Kidney tubule cell (primary cell): ENCODE measurements at places on chromosomes 2 and 18.
A peak's percentile ranks its signal among the peaks of the same experiment; 100 is the strongest.

- DNase-seq, result no peak
Measured at GRCh38 chr2:98883780-98884211, 52.2 kb downstream of the CRACDL start.

DNA sequence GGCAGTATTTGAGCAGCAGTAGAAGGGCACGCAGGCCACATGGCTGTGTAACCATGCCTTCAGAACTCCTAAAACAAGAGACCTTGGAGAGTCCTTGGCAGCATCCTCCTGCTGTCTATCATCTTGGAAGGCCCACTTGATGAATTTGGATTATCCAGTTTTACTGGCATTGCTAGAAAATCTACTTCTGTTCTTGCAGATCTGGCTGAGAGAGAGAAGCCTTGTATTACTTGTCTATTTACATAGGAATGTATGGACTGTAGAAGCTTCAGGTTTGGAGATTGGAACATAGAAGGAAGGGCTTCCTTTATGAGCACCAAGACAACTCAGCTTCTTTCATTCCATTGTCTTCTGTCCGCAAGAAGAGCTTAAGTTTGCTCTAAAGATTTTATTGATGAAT lies 16.1 kb upstream of the GPBAR1 start:
- no peak for DNase-seq

DNA sequence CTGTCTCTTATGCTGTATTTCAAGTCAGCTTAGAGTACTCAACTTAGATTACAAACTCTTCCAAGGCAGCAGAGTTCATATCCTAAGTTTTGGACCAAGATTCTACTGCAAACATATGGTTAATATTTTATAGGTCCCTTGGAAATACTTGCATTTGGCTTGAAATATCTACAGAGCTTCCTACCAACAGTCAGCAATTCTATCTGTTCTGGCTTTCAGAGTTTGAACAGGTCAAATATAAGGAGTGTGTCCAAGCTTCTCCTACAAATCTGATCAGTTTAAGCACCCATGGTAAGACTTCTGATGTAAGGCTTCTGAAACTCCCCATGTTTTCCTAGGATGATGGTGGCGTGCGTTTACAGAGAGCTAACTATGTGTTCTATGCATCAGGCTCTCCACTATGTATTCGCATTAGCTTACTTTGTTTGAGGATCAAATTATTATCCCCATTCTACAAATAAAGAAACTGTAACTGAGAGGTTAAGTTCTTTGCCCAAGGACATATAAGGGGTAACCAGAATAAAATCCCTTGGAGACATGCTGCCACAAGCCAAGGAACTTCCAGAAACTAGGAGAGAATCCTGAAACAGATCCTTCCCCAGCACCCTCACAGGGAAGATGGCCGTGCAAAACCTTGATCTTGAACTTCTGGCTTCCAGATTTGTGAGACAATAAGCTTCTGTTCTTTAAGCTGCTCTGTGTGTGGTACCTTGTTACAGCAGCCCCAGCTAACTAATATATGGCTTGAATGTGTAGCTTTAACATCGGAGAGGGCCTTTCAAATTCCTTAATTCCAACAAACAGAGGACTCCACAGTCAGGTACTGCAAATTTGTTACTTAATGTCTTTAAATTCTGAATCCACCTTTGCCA lies 55.1 kb downstream of the ATP8B1 start:
- no peak for DNase-seq

- DNase-seq, result no peak
Measured at GRCh38 chr2:95037384-95037839, 11.9 kb downstream of the MAL start.

DNA sequence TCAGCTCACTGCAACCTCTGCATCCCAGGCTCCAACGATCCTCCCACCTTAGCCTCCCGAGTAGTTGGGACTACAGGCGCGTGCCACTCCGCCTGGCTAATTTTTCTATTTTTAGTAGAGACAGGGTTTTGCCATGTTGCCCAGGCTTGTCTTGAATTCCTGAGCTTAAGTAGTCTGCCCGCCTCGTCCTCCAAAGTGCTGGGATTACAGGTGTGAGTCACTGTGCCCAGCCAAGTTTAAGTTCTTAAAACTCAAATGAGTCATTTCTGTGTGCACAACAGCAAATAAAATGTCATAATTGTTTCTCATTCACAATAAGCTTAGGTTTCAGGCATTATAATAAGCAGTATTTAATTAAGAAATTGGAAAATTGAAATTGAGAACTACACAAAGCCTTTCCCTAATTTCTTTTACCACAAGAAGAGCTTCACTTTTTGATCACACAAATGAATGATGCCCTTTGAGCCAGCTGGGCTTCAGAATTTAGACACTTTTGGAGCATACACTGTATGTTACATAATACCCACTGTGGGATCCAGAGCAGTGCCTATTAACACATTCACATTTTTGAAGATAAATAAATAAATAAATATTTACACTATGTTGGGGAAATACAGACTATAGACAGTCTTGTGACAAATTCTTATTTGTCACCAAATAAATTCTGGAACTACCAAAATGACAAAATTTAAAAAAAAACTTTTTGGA lies 8.6 kb upstream of the ME2 start:
- DNase-seq, result peak; percentile 93

- DNase-seq, result no peak
Measured at GRCh38 chr2:80288576-80288975, 16.0 kb downstream of the LRRTM1 start.

GRCh38 chr18:47323158-47323557 lies 71.7 kb upstream of the SKOR2 start:
- DNase-seq, result peak; percentile 68

DNA sequence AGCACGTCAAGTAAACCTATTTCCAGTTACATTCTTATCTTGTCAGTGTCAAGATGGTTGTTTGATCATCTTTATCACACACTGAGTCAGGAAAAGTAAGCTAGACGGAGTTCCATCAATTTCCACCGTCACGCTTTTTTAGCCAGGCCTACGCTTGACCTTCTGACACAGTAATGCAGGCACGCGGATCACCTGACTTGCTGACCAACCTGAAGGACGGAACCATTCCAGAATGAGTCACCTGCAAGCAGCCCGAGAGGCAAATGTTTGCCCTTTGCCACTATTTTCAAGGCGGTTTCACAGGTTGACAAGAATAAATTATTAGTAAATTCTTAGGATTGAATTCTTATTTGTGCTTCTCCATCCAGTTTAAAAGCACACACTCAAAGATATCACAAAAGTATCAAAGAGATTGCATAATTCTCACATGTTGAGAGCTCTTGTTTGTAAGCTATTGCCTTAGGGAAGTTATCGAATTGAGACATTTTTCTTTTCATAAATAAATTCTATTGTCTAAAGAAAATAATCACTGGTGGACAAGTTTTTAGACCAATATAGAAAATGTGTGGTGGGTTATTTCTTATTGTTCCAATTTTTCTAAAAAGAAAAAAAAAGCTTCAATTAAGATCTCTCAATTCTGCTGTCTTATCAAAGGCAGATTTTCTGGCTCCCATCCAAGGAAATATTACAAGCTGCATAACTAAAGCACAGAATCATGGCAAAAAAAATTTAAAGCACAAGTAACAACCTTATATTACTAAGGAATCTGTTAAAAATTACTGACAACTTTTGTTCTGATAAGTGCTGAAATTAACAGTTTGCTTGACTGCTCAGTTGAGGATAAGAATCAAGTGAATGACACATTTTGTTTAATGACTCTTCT lies 31.9 kb downstream of the UXS1 start:
- DNase-seq, result peak; percentile 96

GRCh38 chr2:227576110-227576509 lies 22.6 kb upstream of the SCYGR2 start:
- peak; percentile 12 for DNase-seq

- peak; percentile 30 for DNase-seq
Measured at GRCh38 chr18:12839526-12840196, 44.4 kb downstream of the PTPN2 start.

- no peak for DNase-seq
Measured at GRCh38 chr2:8197101-8197500, 484.8 kb upstream of the ID2 start.

DNA sequence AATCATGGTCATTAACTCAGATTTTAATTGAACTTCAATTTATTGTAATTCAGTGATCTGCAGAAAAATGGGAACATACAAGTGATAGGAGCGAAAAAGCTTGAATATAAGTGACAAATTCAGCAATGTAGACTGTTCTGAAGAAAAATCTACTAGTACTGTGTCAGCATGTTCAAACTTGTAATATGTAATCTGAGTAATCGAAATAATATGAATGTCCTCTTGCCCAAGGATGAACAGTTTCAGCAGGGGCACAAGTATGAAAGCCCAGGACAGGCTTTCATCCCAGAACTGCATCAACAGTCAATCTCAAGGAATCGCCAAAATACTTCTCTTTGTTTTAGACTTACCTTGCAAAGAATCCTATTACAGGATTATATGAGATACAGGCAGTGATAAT lies 1110.5 kb downstream of the LRP1B start:
- DNase-seq, result no peak

- DNase-seq, result peak; percentile 46
Measured at GRCh38 chr2:165067643-165068486, 112.5 kb upstream of the SLC38A11 start.

- DNase-seq, result no peak
Measured at GRCh38 chr18:35993013-35993412, 20.5 kb downstream of the RMP24 start.

DNA sequence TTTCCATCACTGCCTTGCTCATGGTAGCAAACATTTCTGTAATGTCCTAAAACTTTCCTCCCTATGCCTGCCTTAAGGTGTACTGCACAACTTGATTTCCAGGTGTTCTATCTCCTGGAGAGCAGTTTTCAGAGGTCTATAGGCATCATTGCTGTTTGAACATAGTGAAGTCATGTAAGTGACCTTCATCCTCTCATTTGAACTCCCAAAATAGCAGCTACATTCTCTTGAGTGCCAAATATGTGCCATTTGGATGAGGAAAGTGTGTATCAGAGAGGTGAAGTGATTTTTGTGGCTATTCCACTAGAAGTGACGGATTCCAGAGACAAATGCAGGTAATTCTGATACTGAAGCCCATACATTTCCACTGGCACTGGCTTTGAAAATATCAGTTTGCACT lies 3.4 kb downstream of the PPP1R1C start:
- DNase-seq, result no peak

DNA sequence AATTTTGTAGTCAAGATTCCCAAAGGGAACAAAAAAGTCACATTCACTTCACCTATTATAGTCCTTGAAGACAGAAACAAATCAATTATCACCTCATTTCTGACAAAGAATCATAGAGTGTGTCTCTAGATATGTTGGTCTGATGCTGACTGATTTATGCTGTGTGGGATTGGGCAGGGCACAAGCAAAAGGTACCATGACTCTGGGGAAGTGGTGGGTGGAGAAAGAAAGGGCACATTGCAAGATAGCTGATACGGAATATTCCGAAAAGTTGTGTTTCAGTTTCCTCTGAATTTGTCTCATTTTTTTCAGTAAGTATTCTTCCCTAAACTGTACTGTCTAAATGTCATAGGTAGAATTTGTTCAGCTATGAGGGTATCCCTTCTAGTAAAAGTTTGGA lies 268.0 kb downstream of the MREG start:
- no peak for DNase-seq

DNA sequence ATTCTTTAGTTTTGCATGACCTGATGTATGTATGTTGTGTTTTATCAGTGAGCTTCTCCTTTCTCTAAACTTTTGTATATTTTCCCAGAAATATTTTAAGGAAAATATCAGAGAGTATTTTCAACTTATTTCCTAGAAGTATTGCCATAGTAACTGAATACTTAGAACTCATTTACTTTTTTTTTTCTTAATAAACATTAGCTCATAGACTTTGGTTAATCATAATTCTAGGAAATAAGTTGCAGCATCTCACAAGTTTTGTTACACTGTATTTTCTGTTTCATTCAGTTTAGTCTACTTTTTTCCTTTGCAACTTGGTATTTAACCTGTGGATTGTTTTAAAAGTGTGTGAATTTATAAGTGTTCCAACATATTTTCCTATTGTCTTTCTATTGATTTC lies 27.5 kb downstream of the SMCHD1 start:
- DNase-seq, result no peak

DNA sequence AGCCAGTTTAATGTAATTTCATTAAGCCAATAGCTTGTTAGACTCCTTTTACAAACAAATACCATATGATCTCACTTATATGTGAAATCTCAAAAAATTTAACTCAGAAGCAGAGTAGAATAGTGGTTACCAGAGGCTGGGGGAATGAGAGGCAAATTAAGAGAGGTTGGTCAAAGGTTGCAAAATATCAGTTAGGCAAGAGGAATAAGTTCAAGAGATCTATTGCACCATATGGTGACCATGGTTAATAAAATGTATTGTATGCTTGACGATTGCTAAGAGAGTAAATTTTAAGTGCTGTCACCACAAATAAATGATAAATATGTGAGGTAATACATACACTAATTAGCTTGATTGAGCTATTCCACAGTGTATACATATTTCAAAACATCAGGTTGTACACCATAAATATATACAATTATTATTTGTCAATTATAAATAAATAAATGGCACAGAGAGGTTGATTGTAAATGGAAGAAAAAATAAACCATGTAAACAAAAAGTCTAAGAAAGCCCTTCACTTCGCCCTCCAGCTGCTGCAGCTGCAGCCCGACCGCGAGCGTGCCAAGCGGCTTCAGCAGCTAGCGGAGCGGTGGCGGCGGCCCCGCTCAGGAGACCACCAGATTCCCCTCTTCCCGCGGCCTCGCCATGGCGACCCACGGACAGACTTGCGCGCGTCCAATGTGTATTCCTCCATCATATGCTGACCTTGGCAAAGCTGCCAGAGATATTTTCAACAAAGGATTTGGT lies 23.0 kb upstream of the ACTR2 start:
- DNase-seq, result no peak

DNA sequence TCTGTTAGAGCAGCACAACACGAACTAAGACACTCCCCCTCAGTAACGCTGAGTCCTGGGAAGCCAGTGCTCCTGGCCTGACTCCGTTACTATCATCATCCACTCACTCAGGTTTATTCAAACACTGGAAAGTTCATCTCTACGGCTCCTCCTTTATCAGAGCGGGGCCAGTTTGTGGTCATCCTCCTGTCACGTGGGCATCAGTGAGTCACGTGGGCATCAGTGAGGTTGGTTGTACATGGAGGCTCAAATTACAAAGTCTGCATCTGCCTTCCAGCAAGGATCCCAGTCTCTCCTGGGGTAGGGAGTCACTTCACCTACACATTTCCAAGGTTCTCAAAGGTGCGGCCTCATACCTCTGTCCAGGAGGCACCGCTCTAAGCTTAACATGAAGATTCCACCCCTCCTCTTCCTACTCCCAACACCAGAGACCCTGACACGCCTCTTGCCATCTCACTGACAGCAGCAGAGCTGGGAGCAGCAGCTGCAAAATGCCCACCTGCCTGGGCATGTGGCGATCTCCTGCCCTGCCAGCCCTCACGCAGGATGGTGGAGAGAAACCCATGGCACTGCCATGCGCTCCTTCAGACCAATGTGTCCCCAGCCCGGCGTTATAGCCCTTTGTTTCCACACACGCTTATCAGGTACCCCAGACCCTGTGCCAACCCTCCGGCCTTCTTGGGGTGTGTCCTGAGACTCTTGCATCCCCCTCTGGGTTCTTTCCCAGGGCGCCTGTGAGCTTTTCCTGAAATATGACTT lies 99.2 kb upstream of the PTPRM start:
- DNase-seq, result peak; percentile 12
